ENCODE measurements at places on chromosomes 11 and 22.
A peak's percentile ranks its signal among the peaks of the same experiment; 100 is the strongest.

DNA sequence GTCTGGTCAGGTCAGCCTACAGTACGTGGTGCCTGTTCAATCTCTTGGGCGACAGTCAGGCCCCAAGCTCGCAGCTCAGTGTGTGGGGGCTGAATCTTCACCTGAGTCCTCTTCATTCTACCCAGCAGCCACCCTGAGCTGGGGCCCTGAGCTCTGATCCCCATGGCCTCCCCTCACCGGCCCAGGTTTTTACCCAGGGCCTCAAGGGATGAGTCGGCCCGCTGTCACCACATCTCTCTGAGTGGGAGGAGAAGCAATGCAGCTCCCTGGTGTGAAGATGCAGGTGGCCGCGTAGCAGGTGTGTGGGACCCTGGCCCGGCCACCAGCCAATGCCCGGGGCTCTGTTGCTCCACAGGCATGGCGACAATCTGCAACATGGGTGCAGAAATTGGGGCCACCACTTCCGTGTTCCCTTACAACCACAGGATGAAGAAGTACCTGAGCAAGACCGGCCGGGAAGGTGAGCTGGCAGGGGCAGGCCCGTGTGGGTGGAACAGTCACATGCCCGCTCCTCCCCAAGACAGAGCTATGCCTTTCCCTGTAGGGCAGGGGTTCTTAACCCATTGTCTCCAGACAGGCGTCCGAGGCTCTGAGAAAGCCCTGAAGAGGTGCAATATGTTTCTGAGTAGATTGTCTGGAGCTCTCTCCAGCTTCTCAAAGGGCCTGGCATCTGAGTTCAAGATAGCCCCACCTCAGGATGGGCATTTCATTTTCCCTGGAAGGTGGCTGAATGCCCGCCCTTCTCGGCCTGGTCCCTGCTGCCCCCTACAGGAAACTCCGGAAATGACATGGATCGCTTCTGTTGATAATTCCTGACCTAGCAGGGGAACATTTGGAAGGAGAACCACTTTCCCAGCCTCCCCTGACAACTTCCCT, 26.9 kb downstream of the POLR3H start:
- DNase-seq, result peak; percentile 74

DNA sequence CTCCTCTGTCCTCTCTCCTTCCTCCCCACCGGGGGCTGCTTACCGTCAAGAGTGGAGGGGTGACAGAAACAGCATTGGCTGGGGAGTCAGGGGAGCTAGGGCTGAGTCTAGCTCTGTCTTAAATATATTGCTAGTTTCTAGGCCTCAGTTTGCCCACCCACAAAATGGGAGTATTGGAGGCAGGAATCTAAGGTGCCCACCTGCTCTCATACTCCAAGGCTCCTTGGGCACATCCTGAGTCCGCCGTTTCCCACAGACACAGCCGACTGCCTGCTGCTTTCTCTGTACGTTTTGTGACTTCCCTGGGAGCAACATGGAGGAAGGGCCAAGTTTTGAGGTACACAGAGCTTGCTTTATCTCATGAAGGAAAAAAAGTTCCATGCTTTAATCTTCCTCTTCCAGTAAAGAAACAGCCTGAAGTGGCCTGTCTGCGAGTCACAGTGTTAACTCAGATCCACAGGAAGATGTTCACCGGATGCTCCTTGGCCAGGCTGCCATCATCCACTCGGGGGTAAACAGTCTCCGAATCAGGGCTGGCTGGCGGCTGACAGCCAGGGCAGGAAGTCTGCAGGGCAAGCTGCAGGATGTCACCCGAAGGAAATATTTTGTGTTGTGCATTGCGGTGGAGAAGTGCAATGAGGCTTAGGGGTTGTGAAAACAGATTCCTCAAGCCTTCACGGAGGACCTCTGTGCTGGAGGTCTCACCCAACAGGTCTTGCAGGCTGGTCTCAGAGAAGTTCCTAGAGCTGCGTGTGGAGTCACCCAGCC, 11.0 kb upstream of the CERK start:
- peak; percentile 21 for DNase-seq

DNA sequence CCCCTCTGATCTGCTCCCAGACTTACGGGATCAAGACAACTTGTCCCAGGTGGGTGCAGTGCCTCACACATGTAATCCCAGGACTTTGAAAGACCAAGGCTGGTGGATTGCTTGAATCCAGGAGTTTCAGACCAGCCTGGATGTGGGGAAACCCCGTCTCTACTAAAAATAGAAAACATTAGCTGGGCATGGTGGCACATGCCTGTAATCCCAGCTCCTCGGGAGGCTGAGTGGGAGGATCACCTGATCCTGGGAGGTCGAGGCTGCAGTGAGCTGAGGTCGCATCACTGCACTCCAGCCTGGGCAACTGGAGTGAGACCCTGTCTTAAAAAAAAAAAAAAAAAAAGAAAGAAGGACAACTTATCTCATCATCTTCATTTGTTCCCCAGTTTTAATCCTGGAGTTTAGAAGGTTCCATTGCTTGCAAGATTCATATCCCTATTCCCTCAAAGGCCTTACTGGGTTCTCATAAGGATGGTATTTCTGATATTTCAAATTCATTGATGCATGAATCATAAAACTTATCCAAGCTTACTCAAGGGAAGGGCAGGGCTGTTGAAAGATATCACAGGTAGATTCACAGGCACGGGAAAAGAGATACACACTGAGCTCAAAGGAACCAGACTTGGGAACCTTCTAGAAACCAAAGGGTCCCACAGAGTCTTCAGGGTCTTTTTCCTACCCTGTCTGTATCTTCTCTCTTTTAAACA, 14.6 kb downstream of the ENDOD1 start:
- DNase-seq, result peak; percentile 81

DNA sequence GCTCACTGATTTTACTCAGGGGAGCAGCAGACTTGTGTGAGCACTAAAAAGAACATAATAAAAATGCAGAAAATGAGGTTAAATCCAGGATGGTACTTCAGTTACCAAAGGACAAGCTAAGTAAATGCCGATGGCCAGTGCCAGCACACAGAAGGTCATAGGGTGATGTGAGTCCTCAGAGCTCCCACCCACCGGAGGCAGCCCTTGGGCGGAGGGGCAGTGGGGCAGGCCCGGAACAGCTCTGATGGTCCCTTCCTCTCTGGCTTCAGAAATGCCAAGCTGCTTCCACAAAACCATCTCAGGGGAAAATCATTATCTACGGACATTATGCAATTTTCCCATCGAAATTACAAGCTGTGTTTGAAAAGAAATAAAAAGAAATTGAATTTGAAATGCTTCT, 124.5 kb downstream of the RRAS2 start:
- no peak for DNase-seq

DNA sequence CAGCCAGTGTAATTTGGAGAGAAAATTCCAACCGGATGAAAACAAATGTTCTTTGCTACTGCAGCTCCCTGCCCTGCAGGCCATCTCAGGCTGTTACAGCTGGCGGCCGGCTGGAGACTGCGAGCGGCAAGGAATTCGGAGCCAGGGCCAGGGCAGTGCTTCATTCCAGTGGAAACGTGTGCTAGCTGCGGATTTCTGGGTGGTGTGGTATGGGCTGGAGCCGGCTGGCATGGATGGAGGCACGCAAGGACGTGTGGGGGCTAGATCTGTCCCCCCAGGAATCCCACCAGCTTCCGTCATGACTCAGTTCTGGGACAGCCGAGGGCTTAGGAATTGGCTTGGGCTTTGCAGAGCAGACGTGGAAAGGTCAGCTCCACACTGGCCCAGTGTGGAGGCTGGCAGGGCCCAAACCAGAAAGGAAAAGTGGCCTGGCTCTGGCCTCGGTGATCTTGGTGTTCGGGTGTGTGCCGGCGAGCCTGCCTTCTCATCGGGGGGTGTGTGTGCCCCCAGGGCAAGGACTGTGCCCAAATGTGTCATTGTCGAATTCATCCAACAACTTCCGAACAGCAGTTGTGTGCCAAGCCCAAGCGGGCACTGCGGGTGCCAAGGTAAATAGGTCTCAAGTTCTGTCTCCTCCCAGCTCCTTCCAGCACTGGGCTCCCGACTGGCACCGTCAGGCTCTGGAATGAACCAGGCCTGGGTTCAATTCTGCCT, 48.1 kb upstream of the SHISAL1 start:
- peak; percentile 90 for DNase-seq

- DNase-seq, result peak; percentile 30
These were observed 368.6 kb downstream of the OPCML start for GRCh38 chr11:133163463-133164419.

GRCh38 chr11:26227883-26228502, 103.9 kb upstream of the ANO3 start:
- no peak for DNase-seq

DNA sequence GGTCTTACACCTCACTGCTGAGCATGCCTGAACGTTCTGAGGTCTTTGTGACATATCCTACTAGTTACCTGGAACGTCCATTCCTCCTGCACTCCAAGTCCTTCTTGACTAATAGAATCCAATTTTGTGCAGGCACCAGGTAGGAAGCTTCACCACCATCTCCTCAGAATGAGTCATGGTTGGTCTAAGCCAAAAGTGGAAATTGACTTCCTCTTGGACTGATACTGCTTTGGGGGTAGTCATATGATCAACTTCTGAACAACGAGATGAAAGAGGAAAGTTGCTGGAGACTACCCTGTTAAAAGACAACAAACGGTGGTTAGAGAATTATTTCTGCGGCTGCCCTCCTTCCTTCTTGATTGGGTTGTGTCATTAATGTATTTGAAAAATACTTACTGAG, 374.2 kb upstream of the LARGE1 start:
- no peak for DNase-seq
